Umbilical cord (tissue), 2 donors: ENCODE measurements at places on chromosomes 13 and 19.

DNA sequence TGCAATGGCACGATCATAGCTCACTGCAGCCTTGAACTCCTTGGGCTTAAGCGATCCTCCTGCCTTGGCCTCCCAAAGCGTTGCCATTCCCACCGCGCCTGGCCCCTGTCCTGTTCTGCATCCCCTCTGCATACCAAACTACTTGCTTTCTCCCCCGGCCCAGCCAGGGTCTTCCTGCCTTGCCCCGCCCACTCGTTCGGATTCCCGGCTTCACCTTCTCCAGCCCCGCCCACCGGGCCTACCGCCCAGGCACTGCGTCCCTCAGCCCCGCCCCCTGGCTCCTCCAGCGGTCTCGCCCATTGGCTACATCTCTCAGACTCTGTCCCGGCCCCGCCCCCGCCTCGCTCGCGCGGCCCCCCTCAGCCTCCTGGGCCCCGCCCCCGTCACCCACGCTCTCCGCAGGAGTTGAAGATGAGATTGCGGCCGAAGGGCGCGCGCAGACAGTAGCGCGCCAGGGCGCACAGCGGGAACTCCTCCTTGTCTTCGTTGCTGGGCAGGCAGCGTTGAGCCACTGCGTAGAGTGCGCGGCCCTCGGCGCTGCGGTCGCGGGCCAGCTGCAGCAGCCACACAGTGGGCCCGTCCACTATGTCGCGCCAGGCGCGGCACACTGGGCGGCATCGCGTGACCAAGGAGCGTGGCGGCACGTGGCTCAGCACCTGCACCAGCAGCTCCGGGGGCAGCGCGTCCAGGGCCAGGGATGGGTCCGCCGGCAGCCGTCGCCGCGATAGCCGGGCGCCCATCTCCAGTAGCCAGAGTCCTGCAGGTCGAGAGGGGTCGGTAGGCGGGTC, 19.0 kb downstream of the MRPS12 start:
- peak; percentile 67 for DNase-seq

- DNase-seq = no peak
These were observed 1.3 kb downstream of the KLF16 start for GRCh38 chr19:1862068-1862423.

DNA sequence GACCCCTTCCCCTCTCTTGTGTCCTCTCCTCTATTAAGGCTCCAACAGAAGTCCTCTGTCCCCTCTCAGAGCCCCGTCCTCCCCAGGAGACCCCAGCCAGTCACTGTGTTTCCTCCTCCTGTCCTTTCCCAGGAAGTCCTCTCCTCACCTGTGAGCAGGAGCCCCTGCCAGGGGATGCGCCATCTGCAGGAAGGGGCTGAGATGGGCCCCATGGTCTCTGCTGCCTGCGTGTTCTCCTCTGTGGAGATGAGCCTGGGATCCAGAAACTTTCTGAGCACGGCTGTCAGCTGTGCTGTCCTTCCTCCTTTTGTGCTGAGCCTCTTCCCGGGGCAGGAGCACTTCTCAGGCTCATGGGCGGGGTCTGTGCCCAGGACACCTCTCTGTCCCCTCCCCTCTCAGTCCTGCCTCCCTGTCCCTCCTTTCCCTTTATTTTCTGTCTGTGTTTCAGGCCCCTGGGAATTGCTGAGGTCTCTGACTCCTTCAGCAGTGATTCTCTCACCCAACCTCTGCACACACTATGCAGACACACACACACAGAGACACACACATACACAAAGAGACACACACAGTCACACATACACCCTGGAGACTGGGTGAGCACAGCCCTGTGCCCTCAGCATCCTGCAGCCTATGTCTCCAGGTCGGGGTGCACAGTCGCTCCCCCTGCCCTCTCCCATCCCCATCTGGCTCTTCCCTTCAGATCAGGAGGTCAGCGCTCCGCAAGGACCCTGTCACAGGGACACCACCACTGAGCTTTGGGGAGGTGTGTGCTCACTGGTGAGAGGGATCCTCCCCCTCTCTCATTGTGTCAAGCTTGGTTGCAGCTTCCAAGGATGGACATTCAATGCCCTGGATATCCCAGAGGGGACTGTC, at the start of gene CEACAM8:
CEACAM8 (minus strand) TSS at position 308 of the 873 bp plus-strand sequence; CDS start at position 212, 96 bp downstream.
- no peak for DNase-seq

- DNase-seq = no peak
These were observed 45.5 kb upstream of the FREM2 start for GRCh38 chr13:38641164-38641948.
